GM12891 (cell line): ENCODE measurements at places on chromosomes 16 and 17.

- DNase-seq, result no peak
Observed at GRCh38 chr17:49312722-49313121, 49.3 kb downstream of the ZNF652 start.

DNA sequence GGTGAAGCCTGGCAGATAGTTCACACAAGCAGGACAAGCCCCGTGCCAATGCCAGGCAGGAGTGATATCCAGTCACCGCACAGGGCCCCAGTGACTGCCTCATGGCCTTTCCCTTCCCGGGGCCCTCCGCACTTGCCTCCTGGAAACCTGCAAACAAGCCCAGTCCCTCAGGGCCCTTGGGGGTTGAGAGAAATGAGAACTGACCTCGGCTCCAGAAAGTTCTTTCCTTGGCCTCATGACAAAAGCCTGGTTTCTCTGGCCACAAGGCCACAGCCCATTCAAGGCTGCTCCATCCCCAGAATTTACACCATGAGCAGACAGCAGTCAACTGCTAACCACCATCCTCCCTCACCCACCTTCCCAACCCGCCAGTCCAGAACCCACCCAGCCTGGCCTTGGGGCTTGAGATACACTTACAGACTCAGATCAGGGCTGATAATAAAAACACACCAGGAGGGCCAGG lies 77.6 kb downstream of the CCDC182 start:
- no peak for DNase-seq

GRCh38 chr17:5526821-5527598 lies 40.6 kb downstream of the MIS12 start:
- no peak for DNase-seq

GRCh38 chr16:12775656-12776236 lies 27.9 kb downstream of the CPPED1 start:
- DNase-seq, result no peak

GRCh38 chr16:17306745-17307144 lies 164.0 kb downstream of the XYLT1 start:
- no peak for DNase-seq

DNA sequence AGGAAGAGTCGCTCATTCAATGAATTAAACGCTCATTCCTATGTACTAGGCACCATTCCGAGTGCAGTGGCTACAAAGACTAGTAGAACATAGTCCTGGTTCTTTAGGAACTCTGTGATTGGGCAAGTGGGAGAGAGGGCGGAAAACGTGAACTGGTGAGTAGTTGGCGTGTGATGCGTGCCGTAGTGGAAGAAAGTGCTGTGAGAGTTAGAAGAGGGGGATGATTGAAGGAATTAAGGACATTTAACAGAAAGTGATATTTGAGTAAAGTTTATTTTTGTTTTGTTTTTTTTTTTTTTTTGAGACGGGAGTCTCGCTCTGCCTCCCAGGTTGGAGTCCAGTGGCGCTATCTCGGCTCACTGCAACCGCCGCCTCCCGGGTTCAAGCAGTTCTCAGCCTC lies 7.9 kb upstream of the SLFN14 start:
- DNase-seq, result no peak

DNA sequence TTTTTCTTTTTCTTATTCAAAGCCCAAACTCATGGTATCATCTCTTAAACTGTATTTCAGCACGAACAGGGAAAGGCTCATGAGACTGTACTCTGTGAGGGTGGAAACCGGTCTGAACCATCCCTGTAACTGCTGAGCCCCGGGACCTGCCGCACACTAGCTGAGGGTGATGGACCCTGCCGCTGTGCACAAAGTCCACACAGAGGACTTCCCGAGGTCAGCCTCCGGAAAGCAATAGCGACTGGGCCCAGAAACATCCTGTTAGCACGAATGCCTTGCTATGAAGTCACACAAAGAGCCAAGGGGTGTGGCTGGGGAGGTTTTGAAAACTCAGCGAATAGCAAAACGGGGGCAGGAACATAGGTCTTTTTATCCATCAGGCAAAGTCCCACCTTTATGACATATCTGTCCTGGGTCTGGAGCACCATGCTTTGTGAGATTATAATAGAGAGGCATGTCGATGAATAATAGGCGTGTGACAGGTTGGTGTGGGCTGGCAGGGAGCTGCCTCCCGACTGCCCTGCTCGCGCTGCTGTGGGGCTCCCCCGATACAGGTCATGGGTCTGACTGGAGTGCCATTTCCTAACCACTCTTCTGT lies 33.4 kb downstream of the CDK5R1 start:
- no peak for DNase-seq

DNA sequence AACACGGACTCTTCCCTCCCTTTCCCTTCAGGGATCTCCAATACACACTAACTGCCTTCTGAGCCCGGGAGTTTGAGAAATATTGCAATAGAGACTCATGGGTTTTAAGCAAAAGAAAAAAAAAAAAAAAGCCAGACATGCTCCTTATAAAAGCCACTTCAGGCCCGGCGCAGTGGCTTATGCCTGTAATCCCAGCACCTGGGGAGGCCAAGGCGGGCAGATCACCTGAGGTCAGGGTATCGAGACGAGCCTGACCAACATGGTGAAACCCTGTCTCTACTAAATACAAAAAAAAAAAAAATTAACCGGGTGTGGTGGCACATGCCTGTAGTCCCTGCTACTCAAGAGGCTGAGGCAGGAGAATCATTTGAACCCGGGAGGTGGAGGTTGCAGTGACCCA lies 2.4 kb upstream of the HEXD start:
- DNase-seq, result no peak

DNA sequence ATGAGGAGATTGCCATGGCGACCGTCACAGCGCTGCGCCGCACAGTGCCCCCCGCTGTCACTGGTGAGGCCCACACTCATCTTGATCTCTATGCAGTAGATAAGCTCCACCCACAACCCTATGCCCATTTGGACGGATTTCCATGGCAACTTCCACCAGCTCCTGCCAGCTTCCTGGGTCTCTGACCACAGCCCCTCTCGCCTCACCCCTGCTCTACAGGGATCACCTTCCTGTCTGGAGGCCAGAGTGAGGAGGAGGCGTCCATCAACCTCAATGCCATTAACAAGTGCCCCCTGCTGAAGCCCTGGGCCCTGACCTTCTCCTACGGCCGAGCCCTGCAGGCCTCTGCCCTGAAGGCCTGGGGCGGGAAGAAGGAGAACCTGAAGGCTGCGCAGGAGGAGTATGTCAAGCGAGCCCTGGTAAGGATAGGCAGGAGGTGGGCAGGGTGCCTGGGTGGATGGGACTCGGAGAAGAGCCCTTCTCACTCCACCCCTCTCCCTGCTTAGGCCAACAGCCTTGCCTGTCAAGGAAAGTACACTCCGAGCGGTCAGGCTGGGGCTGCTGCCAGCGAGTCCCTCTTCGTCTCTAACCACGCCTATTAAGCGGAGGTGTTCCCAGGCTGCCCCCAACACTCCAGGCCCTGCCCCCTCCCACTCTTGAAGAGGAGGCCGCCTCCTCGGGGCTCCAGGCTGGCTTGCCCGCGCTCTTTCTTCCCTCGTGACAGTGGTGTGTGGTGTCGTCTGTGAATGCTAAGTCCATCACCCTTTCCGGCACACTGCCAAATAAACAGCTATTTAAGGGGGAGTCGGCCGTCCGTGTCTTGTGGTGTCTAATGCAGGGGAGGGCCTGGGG lies 4.3 kb downstream of the ALDOA start:
- DNase-seq, result no peak

DNA sequence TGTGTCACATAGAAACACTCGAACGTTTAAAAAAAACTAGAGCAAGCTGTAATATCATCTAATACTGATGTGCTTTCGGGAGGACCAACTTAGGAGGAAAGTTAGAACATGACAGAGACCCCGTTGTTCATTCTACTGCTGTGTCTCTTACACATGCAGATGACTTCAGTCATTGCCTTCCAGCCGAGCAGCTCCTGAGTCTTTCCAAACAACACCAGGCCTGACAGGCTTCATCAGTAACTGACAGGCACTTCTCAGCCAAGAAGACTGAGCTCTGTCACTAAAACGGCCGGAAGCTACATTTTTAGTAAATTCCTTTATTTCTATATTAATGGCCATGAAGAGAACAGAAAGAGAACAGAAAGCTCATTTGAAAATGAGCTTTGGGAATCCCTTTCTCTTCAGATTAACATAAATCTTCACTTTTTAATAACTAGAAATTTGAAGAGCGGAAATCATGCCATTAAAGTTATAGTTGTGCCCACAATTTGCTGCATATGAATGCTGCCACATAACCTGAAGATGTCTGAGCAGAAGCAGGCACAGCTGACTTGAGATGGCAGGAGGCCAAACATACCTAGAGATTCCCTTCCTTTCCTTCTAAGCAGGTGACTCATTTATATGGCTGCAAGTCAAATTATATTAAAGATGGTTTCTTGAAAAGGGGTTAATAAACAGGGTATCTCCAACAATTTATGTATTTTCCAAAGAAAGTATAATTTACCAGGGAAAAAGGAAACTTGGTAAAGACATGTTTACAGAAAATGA lies 148.9 kb downstream of the ITFG1 start:
- DNase-seq, result no peak

DNA sequence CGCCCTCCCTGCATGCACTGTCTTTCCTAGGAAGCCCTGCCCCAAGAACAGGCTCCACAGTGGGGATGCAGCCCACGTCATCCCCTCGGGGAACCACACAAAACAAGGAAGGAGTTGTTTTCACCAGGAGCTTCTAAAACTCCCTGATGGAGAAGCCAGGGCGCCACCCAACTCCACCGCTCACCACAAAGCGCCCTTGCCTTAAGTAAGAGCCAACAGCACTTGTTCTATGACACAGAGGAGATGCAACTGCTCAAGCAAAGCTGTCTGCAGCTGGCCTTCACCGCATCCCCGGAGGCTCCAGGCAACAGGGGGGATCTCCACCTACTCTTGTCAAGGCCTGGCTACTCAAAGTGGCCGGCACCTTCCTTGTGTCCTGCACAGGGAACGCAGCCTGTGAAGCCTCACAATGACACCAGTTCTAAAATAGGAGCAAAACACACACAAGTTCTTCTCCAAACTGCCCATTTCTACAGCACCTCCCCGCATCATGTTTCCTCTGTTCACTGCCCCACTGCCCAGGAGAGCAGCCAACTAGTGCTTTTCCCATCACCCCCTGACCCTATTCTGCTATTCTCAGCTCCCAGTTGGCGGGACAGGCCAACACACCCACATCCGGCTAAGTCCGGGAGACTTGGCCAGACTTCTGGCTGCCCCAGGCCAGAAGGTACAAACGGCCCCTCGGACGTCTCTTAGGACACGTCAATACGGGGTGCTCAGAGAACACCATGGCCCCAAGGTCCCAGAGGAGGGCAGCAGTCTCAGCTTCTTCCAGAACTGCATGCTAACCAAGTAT lies 24.2 kb downstream of the MPG start:
- DNase-seq, result no peak

DNA sequence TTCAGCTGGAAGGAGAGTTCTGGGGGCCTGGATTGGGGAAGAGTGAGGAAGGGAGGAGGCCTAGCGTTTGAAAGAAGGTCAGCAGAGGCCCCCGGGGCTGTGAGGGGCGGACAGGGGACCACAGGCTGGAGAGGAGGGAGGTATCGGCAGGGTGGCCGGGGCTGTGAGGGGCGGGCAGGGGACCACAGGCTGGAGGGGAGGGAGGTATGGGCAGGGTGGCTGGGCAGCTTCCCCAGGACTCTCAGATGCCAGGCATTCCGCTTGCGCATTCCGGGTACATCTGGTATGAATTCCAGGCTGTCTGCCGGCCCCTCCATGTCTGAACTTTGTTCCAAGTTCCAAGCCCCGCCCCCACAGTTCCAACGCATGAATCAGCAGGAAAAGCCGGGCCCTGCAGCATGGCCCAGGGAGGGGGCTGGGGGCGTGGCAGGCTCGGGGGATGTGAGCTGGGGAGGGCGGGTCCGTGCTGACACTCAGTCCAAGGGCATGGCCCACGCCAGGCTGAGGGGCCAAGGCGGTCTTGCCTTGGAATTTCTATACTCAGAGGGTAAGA lies 4.3 kb upstream of the TLCD2 start:
- no peak for DNase-seq

- DNase-seq, result no peak
Observed at GRCh38 chr17:68204736-68205135, 43.1 kb upstream of the AMZ2 start.

GRCh38 chr16:62661435-62661834 lies 625.2 kb upstream of the CDH8 start:
- no peak for DNase-seq

DNA sequence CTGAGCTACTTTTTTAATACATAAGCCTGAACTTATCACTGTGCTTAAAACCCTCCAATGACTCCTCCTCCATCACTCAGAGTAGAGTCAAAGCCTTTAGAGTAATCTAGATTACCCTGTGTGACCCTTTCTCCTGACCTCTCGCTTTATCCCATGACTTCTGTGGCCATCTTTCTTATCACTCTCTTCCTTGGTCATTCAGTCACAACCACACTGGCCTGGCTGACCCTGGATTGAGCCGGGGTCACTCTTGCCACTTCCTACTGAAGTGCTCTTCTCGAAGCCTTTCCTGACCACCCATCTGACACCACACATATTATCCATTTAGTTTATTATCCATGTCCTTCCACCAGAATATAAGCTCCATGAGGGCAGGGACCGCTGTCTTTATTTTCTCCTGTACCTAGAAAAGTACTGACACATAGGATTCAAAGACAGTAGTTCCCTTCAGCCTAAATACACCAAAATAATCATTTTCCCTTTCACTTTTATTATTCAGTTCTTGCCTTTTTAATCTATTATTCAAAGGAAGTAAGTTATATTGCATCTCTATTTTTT lies 28.0 kb upstream of the ABCA9 start:
- DNase-seq, result no peak

DNA sequence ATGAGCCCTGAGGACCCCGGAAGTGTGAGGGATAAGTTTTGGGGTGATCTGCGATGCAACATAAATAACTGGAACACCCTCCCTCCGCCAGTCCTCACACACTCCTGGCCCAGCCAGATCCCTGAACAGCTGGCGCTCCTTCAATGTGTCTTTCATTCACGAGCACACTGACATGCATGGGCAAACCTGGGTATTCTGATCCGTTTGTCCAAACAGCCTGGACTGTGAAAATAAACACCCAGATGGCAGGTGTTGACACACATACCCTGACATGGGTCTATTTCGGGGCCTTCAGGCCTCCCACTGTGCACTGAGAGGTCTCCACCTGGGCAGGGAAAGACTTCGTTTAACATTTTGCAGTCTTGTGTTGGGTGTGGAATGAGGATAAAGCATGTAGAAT lies 3.0 kb upstream of the CPNE2 start:
- no peak for DNase-seq

GRCh38 chr17:1206026-1206777 lies 26.4 kb upstream of the ABR start:
- no peak for DNase-seq

- DNase-seq, result no peak
Observed at GRCh38 chr16:65598621-65599020, 476.8 kb upstream of the CDH11 start.

GRCh38 chr16:21702276-21702675 lies 38.5 kb downstream of the OTOA start:
- no peak for DNase-seq

- DNase-seq, result no peak
Observed at GRCh38 chr17:70190959-70191805, 21.9 kb downstream of the KCNJ2 start.
